ENCODE measurements at places on chromosomes 2 and 18.

GRCh38 chr2:27803046-27803445 is 31.5 kb downstream of the MRPL33 start:
- peak; percentile 56 for DNase-seq

GRCh38 chr2:152408254-152408653 is 73.3 kb downstream of the FMNL2 start:
- DNase-seq: no peak

DNA sequence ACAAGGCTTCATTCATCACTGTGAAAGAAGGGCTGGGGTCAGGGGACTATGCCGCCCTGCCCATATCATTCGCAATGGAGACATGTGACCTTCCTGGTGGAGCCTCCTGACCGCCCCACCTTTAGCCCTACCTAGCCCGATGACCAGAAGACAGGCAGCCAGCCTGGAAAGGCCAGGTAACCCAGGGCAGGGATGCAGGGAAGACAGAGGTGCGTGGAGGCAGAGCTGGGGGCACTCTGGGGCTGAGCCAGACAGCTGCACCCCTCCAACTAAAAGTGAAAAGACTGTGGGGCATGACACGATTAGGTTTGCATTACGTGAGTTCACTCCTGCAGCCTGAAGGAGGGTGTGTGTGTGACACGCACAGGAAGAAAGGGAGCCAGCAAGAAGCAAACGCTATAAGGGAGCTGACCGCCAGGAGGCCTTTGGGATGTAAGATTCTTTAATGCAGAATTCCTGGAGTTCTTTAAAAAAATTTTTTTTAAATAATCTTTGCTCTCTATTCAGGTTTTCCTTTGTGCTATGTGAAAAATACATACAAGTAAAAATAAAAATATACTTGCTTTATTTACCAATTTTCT is 3.7 kb upstream of the HES6 start:
- DNase-seq: no peak

DNA sequence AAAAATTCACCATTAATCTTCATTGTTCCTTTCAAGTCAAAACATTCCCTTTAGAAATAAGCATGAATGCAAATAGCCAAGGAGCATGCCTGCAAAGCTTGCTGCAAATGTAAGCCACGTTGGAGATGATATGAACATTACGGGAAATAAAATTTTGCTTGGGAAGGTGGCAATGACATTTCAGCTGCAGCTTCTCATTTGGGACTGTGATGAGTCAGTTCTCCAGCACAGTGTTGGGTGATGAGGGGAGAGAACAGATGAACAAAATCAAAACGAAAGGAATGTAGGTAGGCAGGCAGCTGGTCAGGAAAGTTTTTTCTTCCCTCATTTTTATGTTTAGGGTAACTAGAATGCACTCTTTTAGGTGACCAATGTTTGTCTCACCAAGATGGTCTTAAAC is 65.3 kb upstream of the CHRNA1 start:
- no peak for DNase-seq

DNA sequence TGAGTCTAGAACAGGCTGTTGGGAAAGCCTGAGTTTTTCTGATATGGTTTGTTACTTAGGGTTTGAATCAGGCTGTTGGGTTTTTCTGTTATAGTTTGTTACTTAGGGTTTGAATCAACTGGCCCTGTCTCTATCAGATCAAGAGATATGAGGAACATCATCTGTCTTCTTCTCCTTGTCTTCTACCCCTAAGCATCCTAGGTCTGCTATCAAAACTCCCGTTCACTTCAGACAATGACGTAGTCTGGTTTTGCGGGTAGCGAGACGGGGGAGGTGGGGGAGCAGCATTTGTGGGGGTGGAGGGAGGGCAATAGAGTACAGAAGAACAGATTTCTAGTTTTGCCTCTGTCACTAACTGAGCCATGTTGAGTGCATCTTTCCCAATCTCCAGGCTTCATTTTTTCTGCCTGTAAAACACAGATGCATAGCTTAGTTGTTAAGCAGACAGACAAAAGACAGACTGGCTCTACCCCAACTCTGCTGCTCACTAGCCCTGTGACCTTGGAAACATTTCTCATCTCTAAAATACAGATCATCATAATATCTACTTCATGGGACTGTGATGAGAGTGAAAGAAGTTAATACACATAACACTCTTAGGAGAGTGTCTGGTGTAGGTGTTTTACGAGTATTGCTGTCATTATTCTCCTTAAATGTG is 9.1 kb downstream of the TNP1 start:
- DNase-seq: no peak

GRCh38 chr18:27461957-27462356 is 276.8 kb upstream of the CHST9 start:
- no peak for DNase-seq

DNA sequence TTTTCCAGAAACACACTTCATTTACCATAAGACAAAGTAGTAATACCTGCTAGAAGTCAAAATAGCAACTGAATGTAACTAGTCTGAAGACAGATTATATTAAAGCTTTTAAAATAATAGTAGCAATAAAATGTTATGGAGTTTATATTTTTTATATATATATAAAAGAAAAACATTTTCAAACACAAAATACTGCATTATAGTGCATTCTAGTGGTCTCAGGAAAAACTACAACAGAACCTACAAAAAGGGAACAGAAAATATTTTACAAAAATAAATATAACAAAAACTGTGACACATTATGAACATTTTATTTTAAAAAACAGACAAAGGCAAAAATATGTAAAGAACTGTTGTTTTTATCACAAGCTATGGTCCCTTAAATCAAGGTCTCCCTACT is 48.0 kb downstream of the STRN start:
- DNase-seq: no peak

- peak; percentile 40 for DNase-seq
Observed at GRCh38 chr2:189142893-189143759, 36.4 kb downstream of the COL5A2 start.

DNA sequence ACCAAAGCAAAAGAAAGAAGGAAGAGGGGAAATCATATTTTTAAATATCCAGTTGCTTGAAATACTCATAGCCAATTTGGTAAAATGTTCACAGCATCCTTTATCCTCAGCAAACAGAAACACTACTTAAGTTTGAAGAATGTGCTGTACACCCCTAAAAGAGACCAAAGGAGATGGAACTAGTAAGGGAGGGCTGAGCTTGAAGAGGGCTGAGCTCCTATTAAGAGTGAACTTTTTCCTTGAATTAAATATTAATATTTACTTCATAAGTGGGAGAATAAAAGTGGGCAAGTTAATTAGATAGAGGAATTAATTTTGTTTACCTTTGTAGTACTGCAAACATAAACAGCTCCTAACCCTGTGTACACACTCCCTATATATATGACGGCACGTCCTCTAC is 7.0 kb downstream of the EVX2 start:
- DNase-seq: no peak

GRCh38 chr2:232261776-232262175 is 116.8 kb upstream of the ALPP start:
- no peak for DNase-seq

GRCh38 chr18:77131652-77132368 is 773 bp downstream of the MBP start:
- DNase-seq: no peak

DNA sequence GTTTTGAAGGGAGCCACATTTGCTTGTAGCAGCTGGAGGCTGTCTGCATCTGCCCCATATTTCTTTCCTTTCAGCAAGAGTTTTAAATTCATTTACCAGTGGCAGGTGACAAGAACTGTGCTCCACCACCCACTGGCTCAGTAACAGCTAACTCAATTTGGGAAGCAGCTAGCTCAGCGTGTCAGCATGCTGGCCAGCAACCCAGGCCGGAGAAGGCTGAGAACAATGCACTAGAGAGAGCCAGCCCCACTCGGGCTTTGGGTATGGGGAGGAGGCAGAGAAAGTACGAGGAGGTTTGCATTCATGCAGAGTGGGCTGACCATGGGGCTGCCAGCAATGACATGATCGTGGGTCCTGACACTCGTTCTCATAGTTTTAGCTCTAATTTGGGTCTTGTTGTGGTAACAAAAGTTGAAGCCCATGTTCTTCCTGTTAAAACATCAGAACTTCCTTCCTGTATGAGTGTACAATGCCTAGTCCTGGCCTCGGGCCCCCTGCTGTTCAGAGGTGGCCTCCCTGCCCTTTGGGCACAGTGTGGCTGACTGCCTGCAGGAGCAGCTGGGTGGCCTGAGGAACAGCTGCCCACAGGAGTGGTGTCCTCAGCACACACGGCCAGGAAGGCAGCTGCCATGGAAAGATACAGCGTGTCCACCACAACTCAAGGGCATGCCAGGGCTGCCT is 23.0 kb downstream of the CDC42EP3 start:
- DNase-seq: no peak

Measured in RCC 7860 (cell line).